ENCODE measurements at places on chromosomes 2 and 18.

- no peak for DNase-seq
These were observed 96.6 kb downstream of the MAP4K4 start for GRCh38 chr2:101794141-101794540.

DNA sequence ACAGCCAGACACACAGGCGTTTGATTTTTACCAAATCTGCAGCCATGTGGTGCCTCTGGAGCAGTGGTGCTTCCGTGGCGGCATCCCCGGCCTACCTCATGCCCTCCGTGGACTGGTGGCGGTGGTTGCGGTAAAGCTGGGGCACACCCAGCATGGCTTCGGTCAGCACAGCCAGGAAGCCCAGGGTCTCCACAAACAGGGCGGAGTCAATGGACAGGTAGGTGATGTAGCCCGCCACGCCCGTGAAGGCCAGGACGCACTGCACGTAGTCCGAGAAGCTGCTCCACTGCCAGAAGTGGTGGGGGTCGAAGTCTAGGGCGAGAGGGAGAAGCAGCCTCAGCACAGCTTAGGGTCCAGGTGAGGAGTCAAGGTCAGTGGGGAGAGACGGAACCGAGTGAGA is 32.4 kb downstream of the SLC66A2 start:
- DNase-seq: no peak

DNA sequence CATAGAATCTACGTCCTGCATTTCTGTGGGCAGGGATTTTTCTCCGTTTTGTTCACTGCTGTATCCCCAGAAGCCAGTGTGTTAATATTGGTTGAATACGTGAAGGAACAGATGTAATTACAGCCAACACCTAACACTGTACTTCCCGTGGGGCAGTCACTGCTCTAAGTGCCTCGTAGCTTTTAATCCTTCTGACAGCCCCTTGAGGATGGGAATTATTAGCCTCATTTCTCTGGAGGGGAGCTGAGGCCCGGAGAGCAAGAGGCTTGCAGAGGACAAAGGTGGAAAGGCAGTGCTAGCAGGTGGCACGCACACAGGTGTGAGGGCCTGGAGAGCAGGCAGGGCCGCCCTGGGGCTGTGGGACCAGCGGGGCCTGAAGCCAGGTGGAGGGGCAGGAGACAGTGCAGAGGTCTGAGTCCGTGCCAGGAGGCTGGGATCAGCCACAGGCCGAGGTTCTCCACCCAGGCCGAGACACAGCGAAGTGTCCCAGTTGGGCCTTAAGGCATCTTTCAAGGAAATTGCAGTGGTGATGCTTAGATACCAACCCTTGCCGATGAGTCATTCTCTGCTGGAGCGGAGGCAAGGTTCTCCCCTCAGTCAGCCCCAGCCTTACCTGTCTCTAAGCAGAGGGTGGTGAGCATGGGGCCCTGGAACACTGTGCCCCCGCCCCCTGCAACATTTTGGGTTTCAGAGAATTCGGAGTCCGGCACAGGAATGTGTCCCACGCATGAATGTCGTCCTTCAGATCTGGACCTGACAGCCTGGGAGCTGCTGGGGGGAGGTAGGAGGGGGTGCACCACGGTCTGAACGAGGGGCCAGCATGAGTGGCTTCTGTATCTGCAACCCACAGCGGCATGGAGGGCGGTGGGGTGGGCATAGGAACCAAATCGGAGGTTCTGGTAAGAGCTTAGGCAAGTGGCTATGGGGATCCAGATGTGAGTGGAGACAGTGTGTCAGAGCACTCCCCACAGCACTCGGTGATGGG is 122.6 kb downstream of the GBX2 start:
- peak; percentile 4 for DNase-seq

DNA sequence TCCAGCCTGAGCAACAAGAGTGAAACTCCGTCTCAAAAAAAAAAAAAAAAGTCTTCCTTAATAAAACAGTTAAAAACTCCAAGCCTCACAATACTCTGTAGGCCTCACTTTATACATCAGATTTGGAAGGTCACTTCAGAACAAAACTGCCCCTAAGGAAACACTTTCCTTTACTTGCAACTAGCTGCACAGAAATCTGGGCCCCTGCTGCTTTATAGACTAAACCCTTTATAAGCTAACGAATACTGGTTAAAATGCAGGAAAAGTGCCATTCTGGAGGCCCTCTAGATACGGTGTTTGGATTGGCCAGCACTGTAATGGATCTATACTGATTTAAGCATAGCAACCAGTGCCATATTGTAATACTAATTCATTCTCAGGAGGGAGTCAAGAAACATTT is 1.5 kb downstream of the ABHD1 start:
- DNase-seq: no peak

GRCh38 chr2:57681650-57682049 is 365.0 kb upstream of the VRK2 start:
- DNase-seq: no peak

GRCh38 chr2:109080757-109081156 is 48.2 kb upstream of the SH3RF3 start:
- no peak for DNase-seq

- peak; percentile 50 for DNase-seq
These were observed at the start of gene AKAIN1 for GRCh38 chr18:5197032-5197434. TSS of gene AKAIN1 (minus strand) at chr18:5197257. CDS start at chr18:5197053, 204 bp downstream.

DNA sequence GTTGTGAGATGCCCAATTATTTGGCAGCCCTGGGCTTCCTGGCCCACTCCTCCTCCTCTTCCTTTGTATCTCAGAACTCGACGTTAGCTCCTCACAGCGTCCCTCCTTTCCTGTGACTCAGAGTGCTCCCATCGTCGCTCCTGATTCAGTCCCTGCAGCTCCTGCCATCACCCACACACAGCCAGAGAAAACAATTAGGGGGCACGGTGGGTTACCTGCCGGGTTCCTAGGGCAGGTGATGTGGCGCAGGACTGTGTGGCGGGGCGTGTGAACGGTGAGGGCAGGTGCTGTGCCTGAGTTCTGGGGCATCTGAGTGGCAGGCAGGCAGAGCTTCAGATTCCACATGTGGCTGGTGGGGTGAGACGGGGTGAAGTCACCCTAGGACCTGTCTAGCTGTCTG is 42.6 kb downstream of the GLI2 start:
- DNase-seq: no peak

GRCh38 chr18:25056429-25056828 is 295.5 kb downstream of the ZNF521 start:
- no peak for DNase-seq

- DNase-seq: peak; percentile 49
These were observed 35.7 kb upstream of the MAT2A start for GRCh38 chr2:85503168-85503850.

DNA sequence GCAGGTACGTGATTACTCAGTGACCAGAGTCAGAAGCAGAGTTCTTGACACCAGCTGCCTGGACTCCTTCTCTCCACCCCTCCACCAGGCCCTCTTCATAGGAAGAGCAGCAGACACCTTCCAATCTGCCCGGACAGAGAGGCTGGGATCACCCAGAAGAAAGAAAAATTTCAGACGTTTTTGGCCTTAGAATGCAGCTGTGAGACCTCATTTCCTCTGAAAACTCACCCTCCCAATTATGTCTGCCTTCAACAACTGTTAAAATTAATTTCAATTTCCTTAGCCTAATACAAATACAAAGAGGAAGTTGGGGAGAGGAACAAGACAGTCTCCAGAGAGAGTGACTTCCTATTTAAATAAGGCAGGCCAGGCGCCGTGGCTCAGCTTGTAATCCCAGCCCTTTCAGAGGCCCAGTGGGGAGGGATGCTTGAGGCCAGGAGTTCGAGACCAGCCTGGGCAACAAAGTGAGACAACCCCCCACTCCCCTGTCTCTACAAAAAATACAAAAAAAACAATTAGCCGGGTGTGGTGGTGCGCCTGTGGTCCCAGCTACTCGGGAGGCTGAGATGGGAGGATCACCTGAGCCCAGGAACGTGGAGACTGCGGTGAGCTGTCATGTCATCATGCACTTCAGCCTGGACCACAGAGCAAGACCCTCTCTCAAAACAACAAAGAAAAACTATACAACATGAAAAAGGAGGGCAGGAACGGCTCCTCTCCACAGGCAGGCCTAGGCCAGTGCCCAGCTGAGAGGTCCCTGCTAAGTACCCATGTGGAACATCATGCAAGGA is 1.6 kb downstream of the SLC66A2 start:
- DNase-seq: peak; percentile 60

DNA sequence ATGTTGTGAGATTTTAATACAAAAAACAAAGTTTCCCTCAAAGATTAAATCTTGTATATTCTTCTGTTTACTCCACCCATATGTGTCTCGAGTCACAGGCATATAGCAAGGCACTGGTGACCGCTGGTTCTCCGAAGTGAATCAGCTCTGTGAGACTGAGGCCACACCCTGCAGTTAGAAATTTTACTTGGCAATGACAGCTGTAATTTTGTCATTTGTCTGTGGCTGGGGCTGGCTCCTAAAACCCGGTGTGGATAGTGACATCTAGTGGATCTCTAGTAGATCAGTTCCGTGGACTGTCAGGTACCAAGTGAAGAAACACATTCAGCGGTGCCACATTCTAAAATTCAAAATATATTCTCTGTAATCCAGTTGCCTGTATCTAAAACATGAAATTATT is 278.0 kb downstream of the NEDD4L start:
- DNase-seq: peak; percentile 87

DNA sequence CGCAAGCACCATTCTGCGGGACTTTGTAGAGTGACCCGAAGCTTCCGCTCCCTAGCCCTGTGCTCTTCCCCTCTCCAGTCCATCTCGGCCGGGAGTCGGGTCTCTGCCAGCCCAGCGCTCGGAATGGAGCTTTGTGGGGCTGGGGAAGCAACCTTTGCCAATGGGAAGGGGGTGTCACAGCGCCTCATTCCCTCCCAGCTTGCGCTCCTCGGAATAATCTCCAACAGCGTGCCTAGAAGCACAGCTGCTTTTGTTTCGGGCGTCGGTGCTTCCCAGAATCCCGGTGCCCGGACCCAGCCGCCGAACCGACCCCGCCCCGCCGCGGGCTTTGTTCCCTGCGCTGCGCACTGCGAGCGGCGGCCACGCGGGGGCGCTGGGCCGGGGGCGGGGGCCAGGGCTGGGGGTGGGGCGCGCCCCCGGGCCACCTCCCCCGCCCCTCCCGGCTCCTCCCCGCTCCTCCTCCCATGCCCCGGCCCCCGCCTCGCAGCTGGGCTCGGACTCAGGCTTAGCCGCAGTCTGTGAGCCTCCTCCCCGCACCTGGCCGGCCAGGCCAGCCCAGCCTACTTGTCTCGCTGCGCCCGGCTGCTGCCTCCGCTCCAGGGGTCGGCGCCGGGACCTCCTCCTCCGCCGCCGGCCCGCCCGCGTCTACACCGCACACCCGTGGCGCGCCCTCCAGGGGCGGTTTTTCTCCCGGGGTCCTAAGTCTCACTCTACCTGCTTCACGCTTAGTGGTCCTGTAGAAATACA is 77.7 kb upstream of the SMAD2 start:
- peak; percentile 67 for DNase-seq

- DNase-seq: no peak
These were observed 192.4 kb upstream of the ERBB4 start for GRCh38 chr2:212730994-212731393.

- DNase-seq: no peak
These were observed 133.8 kb upstream of the PKDCC start for GRCh38 chr2:41913921-41914609.

GRCh38 chr2:124025171-124025580 is at the start of gene CNTNAP5:
TSS of gene CNTNAP5 (plus strand) at chr2:124025287. CDS start at chr2:124025651, 364 bp downstream.
- DNase-seq: peak; percentile 58

DNA sequence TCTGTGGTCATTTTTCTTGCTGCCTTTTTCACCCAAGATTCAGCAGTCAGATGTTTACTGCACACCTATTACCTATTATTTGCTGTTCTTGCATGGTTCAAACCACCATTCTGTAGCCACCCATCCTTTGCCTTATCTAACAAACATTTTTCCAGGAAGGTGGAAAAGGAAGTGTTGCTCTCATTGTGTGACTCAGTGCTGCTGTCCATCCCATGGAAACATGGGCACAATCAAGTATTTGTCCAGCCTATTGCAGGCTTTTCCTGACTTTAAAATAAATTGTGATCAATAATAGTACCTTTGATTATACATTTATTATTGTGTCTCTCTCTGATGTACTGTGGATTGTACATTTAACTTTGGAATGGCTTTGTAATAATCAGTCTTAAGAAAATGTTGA is 53.2 kb downstream of the USP14 start:
- no peak for DNase-seq

GRCh38 chr2:60849187-60849586 is 32.2 kb upstream of the REL start:
- DNase-seq: peak; percentile 11

GRCh38 chr2:85770369-85770768 is 16.6 kb downstream of the ATOH8 start:
- DNase-seq: no peak

DNA sequence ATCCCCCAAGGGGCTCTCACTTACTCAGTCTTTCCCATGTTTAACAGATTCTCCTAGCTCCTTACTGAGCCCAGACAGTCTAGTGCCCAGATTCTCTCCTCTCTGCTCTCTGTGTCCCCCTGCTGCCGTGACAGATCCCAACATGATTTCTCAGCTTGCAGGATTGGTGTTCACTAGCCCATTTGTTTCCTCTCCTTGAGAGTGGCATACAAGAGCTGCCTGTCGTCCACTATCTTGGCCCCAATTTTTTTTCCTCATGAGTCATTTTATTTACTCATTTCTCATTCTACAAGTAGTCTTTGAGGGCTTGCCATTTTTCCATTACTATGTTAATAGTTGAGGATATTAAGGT is 199.9 kb upstream of the FN1 start:
- DNase-seq: no peak

DNA sequence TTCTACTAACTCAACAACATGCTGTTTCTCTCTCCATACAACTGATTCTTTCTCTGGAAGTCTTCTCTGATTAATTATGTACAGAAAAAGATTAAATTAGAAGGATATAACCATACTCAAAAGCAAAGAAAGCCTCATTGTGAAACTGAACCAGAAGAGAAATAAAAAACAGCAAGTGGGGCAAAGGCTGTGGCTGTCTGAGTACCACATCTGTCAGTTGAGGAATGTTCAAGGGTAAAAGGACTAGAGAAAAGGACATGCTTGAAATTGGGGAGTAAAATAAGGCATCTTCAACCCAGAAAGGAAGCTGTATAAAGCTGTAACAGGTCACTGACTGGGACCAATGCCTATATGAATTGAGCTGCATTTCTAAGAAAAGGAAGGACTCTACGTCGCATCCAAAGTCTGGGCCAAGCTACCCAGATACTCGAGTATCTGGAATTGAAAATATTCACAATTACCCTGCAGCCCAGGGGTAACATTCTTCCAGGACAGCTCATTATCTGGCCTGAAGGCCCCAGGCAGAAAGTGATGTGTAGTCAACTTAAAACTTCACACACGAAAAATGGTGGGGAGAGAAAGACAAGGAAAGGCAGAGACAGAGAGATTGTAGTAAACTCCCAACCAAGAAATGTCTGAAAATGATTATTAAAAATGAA is 356.0 kb upstream of the GALNT5 start:
- DNase-seq: no peak

- no peak for DNase-seq
These were observed 77.8 kb downstream of the NCAPH start for GRCh38 chr2:96413323-96413722.

- DNase-seq: no peak
These were observed 342.9 kb downstream of the LRATD1 start for GRCh38 chr2:14975381-14975780.

- DNase-seq: no peak
These were observed 220.2 kb upstream of the CCDC68 start for GRCh38 chr18:55179425-55179824.

- DNase-seq: no peak
These were observed 44.7 kb downstream of the PID1 start for GRCh38 chr2:229226382-229226781.

GRCh38 chr2:189601043-189601442 is 20.5 kb upstream of the SLC40A1 start:
- no peak for DNase-seq

- no peak for DNase-seq
These were observed 574.6 kb downstream of the ERBB4 start for GRCh38 chr2:211963969-211964368.
